ENCODE measurements at places on chromosomes 16 and 17.

GRCh38 chr17:9178319-9178718 is 157.0 kb downstream of the NTN1 start:
- no peak for DNase-seq

DNA sequence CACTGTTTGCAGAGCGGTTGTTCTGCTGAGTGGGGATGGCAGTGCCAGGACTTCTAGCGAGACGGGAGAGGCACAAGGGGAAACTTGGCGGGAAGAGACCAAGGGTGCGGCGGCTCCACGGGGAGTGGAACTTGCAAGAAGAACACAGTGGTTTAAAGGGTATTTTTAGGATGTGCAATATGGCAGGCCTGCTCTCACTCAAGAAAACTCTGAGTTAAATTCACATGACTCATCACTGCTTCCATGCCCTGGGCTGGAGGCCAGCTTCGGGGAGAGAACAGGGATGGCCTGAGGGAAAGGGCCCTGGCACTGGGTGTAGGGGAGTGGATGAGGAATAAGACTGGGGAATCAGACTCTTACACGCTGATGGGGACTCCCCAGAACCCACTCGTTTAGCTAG is 13.3 kb upstream of the CD300LD start:
- no peak for DNase-seq

DNA sequence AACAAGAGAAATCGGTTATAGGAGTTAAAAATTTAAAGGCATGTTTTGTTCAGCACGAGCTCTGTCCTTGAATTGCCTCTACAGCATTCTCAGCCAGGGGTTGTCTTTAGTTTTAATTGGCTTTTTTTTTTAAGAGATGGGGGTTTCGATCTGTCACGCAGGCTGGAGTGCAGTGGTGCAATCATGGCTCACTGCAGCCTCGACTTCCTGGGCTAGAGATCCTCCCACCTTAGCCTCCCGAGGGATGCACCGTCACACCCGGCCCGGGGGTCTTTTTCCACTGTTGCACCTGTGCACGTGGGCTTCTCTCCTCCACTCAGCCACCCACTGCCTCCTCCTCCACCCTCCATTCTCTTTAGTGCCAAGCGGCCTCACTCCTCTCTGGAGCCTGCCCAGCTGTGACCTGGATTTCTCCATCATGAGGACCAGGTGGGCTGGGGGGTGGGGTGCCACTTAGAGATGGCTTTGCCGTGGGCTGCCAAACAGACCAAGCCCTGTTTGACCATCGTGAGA is 106.8 kb upstream of the SEC14L1 start:
- no peak for DNase-seq

- DNase-seq = no peak
Measured at GRCh38 chr16:2966043-2966807, 2.1 kb downstream of the KREMEN2 start.

DNA sequence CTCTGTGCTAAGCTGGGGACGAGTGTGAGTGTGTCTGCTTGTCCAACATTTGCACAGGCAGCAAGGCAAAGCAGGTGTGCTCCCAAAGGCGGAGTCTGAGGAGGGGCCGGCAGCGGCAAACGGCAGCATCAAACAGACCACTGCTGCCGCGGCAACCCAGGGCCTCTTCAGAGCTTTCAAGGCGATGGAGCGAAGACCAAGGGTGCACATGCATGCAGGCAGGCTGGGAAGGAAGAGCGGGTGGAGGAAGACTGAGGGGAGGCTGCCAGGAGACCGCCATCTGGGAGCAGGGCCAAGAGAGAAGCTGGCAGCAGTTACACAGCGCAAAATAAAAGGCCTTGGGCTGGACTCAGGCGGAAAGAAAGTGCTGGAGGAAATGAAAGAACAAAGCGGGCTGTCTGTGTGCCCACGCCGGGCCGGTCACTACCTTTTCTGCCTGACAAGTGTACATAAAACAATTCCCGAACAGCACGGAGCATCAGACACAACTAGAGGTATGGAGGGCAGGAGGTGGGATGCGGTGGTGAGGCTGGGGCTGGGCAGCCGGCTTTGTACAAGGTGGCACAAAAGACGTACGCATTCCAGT is 8.5 kb downstream of the TIMM22 start:
- DNase-seq = no peak
